ENCODE measurements at places on chromosomes 2 and 18. TPM values are rescaled to one million over a fixed set of nuclear protein-coding genes. Genes with fewer than 3 reads are reported as not detected.

- no peak for DNase-seq
These were observed 501.2 kb upstream of the LINC00305 start for GRCh38 chr18:64650068-64650467.

DNA sequence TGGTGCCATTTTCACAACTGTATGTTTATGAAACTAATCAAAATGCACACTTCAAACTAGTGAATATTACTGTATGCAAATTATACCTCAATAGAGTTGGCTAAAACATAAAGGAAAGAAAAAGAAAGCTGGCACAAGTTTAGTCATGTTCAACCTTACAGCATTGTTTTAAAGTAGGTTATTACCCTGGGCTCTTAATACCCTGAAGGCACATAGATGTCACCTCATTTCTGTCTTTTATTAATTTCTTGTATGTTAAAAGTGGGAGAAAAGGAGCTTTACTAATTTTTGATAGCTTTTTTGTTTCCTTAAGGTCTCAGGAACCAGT is 32.7 kb downstream of the TMEM131 start:
- DNase-seq, result no peak

DNA sequence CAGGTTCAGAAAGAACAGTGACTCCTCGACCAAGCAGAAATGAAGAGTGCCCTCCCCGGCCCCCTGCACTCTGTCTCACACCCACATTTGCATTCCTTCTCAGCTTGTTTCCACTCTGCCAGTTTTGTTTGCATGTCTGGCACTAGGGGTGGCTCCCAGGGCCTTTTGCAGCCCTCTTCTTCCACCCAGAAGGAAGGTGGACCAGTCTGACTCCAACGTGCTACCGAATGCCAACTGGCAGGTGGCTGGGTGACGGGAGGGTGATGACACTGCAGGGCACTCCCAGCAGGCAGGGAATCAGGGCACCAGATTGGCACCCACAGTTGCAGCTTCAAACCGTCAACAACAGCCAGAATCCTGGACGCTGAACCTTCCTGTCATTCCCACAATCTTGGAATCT is 371.1 kb downstream of the TXNL1 start:
- DNase-seq, result no peak

DNA sequence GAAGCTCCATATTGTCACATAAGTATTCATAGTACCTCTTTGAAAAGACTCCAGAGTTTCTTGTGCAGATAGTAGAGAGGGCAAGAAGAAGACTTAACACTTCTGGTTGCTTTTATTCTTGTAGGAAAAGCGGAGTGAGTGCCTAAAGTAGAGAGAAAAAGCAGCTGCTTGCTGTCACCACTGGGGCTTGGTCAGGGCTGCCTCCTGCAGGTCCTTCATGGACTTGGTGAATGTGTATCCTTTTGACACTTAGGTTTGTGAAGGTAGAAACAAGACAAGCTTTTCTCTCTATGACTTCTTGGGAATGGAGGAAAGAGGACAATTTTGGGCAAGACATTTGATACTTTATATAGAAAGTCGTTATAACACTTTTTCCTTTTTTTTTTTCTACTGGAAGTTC is 312.8 kb upstream of the FANCL start:
- DNase-seq, result no peak

- DNase-seq, result no peak
These were observed 51.4 kb upstream of the ACYP2 start for GRCh38 chr2:54063967-54064535.

GRCh38 chr2:132521341-132521740 is 104.7 kb downstream of the GPR39 start:
- no peak for DNase-seq

The CABYR gene
- polyA plus RNA-seq, result 2.0 TPM

GRCh38 chr2:134369220-134369902 is 115.5 kb downstream of the MGAT5 start:
- no peak for DNase-seq

The PSMA8 gene
- not detected for polyA plus RNA-seq

The CCDC74A gene
- polyA plus RNA-seq, result 2.2 TPM

GRCh38 chr2:31151501-31151900 is 13.3 kb upstream of the GALNT14 start:
- DNase-seq, result no peak

The IL37 gene
- polyA plus RNA-seq, result not detected

The IL1R2 gene
- 1.0 TPM for polyA plus RNA-seq

- no peak for DNase-seq
These were observed 3.8 kb downstream of the LBH start for GRCh38 chr2:30235008-30235655.

GRCh38 chr2:47072728-47073191 is 82.3 kb downstream of the STPG4 start:
- peak; percentile 88 for DNase-seq

GRCh38 chr2:28674713-28675068 is 76.9 kb upstream of the PPP1CB start:
- no peak for DNase-seq

DNA sequence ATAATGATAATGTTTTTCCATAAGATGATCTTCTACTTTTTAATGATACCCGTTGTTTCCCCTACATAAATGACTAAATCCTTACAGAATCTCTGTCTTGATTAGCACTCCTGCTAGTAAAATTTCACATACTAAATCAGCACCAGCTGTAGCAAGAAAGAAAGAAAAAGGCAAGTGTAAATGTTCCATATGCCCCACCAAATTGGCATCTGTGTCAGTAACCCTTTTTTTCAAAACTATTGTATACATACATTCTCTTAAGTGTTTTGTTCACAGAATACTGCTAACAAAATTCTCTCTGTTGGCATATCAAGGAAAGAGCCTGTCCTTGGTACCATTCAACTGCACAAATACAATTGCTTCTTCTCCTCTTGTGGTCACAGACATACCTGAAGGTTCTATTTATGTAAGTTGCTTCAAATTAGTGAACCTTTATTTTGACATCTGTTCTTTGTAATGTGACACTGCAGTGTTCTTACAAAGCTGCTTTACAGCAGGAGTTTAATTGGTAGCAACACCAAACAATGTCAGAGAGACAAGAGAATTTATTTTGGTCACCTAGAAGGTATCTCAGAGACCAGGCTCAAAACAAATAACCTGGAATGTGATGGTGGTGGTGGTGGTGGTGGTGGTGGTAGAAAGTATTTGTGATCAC is 641.9 kb downstream of the ZEB2 start:
- no peak for DNase-seq

DNA sequence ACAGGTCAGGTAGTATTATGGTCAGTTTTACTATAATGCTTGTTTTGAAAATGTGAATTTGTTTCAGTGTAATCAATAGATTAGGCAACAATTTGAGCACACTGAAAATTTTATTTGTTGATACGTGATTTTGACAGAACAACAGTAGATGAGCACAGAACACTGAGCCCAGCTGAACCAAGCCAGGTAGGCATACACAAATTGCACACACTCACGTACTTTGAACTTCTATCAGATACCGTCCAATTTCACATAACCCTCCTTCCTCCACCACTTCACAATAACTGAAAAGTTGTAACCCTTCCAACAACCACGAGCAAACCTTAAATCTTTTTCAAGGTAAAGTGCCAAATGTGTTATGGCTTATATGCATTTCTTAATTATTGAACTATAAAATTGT is 229.5 kb upstream of the TMEFF2 start:
- no peak for DNase-seq

The NDUFS1 gene
- 64.1 TPM for polyA plus RNA-seq

- DNase-seq, result no peak
These were observed 1068.0 kb upstream of the ZEB2 start for GRCh38 chr2:145587922-145588321.

The NYAP2 gene
- 0.05 TPM for polyA plus RNA-seq

The ERFE gene
- 25.0 TPM for polyA plus RNA-seq

The NAB1 gene
- 63.7 TPM for polyA plus RNA-seq

DNA sequence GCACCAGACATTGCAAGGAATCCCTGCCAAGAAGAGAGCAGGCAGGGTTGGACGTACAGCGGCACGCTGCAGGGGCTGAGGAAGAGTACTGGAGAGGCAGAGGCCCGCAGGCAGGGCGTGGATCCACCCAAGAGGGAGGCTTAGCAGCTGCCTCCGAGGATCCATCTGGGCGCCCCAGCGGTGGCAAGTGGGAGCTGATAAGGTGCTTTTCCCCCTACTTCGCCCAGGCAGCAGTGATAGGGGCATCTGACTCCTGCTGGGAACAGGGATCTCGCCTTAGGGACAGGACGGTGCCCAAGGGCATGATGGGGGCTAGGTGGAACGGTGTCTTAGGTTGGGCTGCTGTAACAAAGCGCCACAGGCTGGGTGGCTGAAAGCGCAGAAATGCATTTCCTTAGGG is 67.4 kb upstream of the HS6ST1 start:
- DNase-seq, result no peak

The PDE1A gene
- polyA plus RNA-seq, result 7.3 TPM

GRCh38 chr18:50722311-50722710 is 97.5 kb downstream of the MRO start:
- no peak for DNase-seq

The ABCG8 gene
- polyA plus RNA-seq, result 0.10 TPM

GRCh38 chr2:157307021-157307420 is 18.6 kb downstream of the ERMN start:
- DNase-seq, result no peak

- peak; percentile 76 for DNase-seq
These were observed 10.9 kb downstream of the ANKRD23 start for GRCh38 chr2:96832754-96833507.

- no peak for DNase-seq
These were observed 67.5 kb upstream of the STK17B start for GRCh38 chr2:196238836-196239380.

The TEKT4 gene
- polyA plus RNA-seq, result not detected

The DARS1 gene
- polyA plus RNA-seq, result 73.3 TPM

The ERICH2 gene
- 0.47 TPM for polyA plus RNA-seq

GRCh38 chr18:54250846-54251261 is 18.5 kb upstream of the POLI start:
- DNase-seq, result no peak

The GPR35 gene
- 3.8 TPM for polyA plus RNA-seq

- DNase-seq, result no peak
These were observed 254.9 kb downstream of the IRS1 start for GRCh38 chr2:226544596-226545210.

DNA sequence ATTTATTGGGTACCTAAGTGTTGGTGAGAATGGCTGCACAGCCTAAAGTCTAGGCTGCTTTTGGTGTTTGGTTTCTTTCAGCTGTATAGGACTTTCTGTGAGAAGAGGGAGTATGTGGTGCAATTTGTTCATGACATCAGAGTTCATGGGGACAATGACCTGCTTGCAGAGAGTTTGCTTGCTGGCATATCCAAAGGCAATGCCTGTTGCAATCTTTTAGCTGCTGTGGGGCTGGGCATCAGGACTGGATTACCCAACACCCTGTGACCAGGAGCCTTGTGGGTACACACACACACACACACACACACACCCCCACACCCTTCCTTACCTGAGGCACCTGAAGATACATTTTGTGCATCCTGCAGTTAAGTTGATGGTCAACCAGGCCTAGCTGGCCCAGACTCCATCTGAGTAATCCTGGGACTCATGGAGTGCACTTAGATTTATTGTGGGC is 68.4 kb downstream of the LIPG start:
- DNase-seq, result no peak

GRCh38 chr2:70431716-70432347 is 121.8 kb downstream of the TGFA start:
- DNase-seq, result no peak

DNA sequence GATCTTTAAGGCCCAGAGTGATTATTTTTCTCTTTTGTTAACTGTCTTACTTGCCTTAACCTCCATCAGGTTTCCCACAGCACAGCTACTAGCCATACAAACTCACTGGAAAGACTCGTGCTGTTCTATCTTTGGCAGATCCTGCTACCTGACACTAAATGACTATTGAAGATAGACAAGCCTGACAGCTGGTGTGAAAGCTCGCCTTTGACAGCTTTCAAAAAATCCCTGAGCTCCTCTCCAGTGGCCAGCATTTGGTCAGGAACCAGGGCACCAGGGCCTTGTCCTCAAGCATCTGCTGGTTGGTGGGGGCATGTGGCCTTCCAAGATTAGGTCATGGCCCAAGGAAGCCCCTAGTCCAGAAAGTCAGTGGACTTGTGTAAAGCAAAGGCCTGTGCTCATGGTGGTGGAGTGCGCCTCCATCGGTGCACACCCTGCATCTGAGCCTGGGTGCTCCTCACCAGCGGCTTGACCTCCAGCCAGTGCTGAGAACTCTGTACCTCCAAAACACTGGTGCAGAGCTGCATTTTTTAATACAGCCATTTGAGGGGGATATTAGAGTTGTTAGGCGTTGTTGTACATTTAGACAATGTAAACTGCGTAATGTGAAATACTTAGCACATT is 158.5 kb downstream of the NCK2 start:
- peak; percentile 67 for DNase-seq

DNA sequence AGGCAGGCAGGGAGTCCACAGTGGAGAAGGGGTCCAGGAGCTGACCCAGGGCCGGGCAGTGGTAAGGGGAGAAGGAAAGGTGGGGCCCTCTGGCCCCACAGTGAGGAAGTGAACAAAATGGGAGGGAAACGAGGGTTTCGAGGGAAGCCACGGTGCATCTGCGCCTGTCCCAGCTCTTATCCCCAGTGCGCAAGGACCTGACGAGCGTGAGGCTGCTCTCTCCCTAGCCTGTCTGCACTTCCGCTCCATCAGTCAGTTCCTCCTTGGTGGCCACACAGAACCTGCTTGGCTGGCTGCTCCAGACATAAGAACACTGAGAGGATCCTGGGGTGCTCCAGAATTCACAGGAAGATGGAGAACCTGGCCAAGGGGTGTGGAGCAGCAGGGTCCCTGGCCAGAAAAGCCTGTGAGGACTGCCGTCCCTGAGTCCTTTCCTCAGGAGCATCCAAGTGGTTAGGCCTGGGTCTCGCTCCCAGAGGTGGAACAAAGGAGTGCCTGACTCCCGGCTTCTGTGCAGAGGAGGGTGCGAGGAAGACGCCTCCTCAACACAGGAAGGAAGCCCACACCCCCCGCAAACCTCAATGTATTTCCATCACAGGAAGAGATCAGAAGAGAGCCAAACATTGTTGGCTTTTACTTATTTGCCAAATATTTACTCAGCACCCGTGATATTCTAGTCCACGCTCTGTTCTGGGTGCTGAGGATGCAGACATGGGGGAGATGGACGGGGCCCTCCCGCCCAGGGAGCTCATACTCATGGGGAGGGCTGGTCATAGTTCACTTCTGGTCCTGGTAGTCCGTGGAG is 43.7 kb upstream of the SEMA4C start:
- DNase-seq, result peak; percentile 45

The CNNM3 gene
- 13.5 TPM for polyA plus RNA-seq

The FBXO36 gene
- polyA plus RNA-seq, result 2.8 TPM

DNA sequence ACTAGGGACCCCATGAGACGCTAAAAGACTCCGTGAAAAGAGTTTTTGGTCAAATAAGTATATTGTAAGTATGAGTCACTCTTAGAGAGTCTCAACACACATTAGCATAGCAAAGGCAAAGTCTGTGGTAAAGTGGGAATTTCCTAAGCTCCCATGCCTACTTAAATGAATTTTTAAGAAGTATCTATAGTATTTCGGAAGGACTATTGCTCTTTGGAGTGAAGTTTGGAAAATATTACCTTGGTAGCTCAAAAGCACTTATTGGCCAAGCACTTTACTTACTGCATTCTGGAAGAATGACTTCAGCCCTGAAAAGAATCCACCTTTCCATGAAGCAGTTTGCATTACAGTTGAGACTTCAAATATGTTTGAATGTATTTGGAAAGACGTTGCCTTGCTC is 57.1 kb downstream of the CAVIN2 start:
- peak; percentile 88 for DNase-seq
